ENCODE measurements at places on chromosomes 5 and 9.

DNA sequence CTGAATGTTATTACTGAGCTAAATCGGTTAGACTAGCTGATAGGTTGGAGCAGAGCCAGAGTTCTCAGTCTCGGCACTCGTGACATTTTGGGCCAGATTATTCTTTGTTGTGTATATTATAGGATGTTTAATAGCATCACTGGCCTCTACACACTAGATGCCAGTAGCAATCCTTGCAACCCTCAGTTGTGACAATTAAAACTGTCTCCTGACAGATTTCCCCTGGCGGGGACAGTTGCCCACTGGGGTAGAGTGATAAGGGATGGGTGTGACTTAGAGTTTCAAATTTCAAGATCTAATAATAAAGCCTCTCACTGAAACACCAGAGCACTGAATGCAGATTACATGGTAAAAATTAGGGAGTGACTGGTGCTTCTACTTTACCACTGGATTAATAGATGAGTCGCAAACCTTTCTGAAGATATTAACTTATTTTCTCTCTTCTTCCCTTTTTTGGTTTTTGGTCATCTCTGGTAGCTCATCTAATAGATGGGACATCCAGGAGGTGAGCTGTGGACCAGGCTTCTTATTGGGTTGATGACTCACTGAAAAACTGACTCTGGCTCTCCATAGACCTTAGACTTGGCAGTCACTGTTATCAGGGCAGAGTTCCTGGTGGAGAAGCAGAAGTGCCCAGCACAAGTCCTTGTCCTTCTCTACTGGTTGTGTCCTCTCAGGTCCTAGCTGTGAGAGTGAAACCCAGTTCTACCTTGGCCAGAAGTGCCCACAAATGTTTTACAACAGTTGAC is 150.3 kb downstream of the UNC13B start:
- DNase-seq = no peak

DNA sequence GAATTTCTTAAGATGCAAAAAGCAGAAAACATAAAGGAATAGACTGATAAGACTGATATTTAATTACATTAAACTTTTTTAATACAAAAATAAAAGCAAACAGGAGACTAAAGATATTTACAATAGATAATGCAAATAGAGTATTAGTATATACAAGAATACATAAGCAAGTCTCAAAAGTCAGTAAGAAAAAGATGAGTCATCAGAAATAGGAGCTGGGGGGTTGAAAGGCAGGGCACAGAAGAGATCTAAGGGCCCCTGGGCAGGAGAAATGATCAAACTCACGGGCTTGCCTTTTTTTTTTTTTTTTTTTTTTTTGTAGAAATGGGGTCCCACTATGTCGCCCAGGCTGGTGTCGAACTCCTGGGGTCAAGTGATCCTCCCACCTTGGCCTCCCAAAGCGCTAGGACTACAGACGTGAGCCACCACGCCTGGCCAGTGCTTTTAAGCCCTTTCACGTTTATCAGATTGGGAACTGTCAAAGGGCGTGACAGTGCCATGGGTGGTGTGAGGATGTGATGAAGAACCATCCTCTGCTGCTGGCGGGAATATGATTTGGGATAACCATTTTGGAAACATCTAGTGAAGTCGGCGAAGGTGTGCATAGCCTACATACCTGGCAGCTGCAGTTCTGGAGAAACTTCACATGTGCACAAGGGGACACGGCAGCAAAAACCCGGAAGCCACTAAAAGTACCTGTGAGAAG is 126.1 kb downstream of the CACNA1B start:
- DNase-seq = no peak

DNA sequence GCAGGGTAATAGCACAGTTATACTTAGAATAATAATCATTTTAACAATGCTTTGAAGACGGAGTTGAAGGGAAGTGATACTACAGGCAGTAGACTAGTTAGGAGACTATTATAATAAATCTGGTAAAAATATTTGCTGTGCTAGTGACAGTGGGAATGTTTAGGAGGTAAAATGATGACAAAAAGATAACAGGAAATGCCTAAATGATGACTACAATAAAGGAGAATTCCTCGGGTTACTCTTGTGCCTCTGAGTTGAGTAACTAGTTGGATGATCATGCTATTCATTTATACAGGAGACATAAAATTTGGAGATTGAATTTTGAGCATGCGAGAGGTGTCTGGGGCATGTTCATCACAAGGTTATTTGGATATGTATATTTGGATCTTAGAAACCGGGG is 32.2 kb upstream of the PAM start:
- DNase-seq = no peak

- no peak for DNase-seq
Measured at GRCh38 chr9:93258419-93258817, 74.5 kb downstream of the WNK2 start.

DNA sequence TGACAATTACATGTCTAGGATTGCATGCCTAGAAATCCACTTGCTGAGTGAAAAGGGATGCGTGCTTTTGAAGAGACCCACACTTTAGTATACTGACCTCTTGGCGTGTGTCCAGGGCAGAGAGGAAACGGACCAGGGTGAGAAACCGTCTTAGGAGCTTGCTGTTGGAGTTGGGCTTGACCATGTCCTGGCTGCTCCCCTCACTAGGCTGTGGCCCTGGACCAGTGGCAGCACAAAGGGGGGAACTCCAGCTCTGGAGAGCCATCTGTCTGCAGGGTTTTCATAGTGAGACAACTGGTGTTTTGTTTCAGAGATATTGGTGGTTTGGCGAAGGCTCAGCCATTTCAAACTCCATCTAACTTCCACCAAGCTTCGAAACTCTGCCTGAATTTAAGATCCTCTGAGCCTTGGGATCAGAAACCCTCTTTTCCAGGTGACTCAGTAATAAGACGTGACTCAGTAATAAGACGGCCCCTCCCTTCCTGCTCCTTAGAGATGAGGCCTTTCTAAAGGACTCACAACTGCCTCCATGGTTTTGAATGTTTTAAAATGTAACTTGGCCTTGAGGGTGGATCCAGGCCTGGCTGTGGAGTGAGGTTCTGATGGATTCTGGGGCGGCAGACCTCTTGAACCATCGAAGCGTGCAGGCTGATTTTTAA is 165.8 kb downstream of the MELK start:
- no peak for DNase-seq

DNA sequence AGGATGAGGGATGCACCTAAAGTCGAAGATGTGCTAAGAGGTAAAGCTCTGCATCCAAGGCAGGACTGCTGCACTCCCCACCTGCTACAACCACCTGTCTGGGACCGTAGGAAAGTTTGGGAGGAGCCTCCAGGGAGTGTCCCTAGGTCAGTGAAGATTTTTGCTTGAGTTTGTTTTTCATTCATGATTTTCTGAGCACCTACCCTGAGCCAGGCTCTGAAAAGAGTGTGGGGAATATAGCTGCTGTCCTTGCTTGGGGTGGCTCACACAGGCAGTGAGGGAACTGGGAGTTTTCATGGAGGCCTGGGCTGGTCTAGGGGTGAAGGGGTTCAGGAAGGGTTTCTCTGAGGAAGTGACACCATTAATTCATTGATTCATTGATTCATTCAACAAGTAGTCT is 48.9 kb downstream of the SAR1B start:
- DNase-seq = no peak

- no peak for DNase-seq
Measured at GRCh38 chr9:20512636-20513035, 109.7 kb downstream of the MLLT3 start.
